ENCODE measurements at places on chromosomes 7 and 10.

DNA sequence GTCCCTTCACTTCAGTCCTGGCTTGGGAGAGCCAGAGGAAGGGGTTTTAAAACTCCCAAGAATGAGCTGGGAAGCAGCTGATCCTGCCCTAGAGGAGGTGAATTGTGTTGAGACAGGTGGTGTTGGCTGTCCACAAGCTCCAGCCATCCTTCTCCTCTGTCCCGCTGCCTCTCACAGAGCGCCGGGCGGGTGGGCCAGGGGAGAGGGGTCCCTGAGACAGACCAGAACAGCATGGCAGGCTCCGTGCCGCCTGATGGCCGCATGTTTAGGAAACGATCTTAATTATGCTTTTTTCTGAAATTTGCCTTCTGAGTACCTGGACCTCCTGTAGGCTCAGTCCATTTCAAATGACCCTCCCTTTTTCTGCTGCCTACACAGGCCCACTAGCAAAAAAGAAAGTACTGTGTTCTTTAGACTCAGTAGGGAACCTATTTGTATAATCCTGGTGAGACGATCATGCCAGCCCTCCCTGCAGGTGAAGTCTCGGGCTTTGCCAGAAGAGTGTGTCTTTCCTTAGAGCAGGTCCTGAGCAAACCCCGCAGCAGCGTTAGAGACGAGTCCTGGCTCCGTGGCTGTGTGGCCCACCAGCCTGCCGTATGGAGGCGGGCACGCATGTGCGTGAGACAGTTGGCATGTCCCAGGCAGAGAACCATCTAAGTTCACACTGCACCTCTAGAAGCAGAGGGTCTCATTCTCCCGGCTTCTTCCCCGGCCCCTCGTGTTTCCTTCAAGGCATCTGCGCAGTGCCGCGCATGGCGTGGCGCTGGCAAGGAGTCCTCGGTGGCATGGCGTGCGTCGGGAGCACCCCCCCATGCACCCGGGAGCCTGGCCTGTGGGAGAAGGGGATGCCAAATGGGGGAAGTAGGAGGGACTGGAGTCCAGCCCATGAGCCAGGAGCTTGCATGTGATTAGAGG, 26.3 kb upstream of the PWWP2B start:
- no peak for DNase-seq

- no peak for DNase-seq
Measured at GRCh38 chr7:155759740-155760430, 52.4 kb downstream of the SHH start.

DNA sequence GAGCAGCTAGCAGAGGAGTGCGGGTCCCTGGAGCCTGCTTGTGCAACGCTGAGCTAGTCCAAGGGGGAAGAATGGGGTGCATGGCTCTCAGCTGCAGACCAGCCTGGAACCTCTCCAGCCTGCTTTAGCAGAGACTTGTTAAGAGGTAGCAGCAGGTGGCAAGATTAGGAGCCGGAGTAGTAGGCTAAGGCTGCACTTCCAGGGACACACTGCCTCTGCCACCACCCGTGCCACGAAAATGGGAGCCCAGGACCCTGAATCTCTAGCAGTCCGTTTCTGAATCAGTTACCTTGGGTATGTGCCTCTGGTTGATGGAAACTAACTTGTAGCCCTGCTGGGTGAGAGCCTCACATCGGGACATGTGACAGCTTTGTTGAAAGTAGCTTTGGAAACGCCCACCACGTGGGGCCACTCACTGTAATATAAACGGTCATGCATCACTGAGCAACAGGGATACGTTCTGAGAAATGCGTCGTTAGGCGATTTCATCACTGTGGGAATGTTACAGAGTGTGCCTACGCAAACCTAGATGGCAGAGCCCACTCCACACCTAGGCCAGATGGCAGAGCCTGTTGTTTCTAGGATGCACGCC, 25.9 kb downstream of the HTRA1 start:
- DNase-seq = no peak

DNA sequence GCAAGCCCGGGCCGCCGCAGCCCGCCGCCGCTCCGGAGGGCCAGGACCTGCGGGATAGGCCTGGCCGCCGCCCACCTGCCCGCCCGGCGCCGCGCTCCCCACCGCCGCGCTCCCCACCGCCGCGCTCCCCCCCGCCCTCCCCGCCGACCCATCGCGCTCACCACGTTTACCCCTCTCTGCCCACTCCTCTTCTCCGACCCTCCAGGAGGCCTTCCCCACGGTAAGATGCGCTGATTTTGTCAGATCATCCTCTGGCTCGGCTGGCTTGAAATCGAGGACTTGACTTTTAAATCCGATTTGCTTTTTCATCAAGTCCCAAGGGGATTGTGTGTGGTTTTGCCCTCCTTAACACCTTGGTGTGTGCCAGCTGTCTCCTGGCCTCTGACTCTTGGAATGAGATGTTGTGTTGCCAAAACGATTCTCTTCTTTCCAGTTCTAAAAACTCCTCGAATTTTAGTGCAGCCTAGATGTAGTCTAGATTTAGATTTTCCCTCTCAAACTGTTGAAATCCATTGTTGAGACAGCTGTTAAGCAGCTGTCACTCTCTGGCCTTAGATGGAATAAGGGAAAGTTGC, 738 bp downstream of the POM121 start:
- no peak for DNase-seq

GRCh38 chr10:58701405-58702135, 188.9 kb downstream of the BICC1 start:
- DNase-seq = no peak

DNA sequence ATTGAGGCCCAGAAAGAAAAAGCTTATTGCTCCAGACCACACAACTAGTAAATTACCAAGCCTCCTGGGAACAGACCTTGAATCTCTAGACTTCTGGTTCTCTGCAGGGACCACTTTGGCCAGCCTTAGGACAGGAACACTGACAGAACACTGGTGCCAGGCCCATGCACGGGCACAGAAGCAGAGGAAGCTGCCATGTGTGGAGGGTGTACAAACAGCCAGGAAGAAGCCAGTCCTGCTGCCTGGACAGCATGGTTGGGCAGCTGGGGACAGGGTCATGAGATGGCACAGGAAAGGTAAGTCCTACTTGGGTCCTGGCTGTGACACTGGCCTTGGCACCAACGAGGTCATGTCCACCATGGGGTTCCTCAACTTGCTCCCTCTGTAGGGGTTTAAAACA, 19.2 kb downstream of the MMRN2 start:
- no peak for DNase-seq

GRCh38 chr7:14748461-14748860, 154.1 kb downstream of the DGKB start:
- no peak for DNase-seq

DNA sequence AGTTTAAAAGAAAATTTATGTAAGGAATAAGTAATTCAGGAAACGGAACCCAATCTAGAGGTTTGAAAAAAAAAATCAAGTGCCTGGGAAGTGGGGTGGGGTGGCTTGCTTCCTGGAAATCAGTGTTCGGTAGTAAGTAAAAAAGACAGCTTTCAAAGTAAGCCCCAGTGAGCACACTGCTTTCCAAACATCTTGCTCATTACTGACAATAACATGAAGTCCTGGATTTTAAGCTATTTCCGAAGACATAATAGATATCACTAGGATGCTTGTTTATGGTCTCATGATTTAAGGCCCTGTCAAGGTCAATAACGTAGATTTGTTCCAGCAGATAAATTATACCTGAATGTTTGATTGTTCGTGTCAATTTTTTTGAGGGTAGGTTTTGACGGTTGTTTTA, 1.3 kb downstream of the STAMBPL1 start:
- DNase-seq = no peak

DNA sequence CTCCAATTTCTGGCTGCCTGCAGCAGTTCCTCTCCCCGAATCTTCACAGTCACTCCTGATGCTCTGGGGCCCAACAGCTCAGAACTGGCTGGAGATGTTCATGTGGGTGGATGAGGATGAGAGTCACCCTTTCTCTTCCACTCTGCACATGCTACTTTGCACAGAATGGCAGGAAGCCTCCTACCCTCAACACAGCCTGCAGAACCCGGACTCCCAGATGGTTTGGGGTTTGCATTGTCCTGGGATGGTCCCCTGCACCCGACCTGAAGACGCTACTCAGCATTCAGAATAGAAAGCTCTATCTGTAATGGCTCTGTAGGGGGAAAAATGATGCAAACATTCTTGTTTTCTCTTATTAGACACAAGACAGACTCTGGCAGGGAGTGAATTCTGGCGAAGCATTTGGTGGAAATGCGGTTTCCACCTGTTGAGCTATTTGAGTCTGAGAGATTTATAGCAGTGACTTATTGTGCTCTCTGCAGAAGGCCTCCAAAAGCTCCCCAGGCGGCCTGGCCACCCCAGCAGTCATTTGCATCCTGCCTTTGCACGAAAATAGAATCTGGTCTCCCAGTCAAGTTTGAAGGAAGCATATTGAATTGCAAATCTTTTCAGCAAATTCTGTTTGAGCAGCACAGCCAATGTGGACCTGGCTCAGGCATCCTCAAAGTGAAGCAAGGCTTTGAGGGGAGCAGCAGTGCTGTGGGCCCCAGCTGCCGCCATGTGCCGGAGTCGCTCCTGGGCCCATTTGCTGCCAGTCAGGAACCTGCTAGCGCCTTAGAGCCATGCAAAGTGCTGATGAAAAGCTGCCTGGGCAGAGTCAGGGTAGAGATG, 309.3 kb downstream of the TCERG1L start:
- no peak for DNase-seq

DNA sequence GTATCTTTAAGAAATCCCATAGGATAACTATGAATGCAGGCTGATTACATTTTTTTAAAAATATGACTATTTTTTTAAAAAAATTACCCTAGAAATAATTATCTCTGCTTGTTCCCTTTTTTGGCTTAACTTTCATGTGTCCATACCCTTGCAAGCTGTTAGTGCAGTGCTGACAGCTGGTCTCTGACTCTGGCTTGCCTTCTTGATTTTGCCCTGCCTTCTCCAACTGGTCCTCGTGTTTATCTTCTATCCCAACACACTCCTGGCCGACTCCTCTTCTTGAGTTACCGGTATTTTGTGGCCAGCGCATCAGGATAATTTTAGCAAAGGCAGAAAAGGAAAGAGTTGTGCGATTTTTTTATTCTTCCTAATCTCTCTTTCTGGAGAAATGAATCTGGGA, 111.7 kb upstream of the STARD3NL start:
- no peak for DNase-seq

DNA sequence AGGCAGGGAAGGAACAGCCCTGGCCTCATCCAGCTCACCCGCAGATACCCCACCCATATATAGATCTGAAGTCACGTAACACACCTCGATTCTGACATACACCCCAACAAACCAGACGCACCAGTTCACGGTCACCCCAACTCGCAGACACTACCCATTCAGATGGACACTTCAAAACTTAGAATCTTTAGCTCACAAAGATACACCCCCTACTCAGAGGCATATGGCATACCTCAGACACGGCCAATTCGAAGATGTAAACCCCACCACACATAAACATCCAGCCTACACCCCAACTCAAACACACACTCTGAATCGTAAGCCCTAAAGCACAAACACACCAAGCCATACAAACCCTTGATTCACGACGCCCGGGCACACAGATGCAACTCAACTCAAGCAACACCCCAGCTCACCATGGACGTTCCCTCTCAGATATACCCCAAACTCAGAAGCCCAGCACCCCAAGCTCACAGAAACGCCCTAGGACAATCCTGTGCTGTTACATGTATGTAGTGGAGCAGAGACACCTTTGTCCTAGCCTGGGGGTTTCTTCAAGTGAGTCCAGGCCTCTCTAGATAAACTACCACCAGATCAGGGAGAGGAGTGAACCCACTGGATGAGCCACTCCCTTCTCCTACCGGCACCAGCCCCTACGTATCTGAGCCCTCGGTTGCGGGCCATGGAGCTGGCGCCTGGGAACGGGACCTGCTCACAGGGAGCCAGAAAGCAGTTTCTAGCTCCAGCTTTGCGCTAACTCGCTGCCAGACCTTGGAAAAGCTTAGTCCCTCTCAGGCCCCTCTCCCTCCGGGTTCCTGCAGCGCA, 8.8 kb downstream of the PSD start:
- no peak for DNase-seq

DNA sequence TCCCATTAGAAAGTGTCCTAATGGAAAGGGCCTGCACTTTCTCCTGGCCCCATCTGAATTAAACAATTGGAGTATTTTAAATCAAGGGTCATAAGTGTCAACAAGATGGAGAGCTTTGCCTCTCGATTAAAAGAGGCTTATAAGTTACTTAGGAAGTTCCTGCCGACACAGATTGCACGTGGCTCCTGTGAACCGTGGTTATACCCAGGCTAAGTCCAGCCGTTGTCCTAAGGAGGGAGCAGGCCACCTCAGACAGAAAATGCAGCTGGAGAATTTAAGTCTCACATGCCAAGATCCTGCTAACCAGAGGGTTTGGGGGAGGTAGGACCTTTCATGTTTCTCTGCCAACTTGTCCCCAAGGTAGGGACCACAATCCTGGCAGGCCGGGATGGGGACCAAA, 626.5 kb upstream of the GALNT17 start:
- DNase-seq = no peak

GRCh38 chr7:81573932-81574331, 195.9 kb downstream of the HGF start:
- DNase-seq = no peak

- DNase-seq = no peak
Measured at GRCh38 chr7:147153571-147153970, 1037.0 kb downstream of the CNTNAP2 start.

- DNase-seq = no peak
Measured at GRCh38 chr10:68700197-68700596, 20.8 kb upstream of the CCAR1 start.

DNA sequence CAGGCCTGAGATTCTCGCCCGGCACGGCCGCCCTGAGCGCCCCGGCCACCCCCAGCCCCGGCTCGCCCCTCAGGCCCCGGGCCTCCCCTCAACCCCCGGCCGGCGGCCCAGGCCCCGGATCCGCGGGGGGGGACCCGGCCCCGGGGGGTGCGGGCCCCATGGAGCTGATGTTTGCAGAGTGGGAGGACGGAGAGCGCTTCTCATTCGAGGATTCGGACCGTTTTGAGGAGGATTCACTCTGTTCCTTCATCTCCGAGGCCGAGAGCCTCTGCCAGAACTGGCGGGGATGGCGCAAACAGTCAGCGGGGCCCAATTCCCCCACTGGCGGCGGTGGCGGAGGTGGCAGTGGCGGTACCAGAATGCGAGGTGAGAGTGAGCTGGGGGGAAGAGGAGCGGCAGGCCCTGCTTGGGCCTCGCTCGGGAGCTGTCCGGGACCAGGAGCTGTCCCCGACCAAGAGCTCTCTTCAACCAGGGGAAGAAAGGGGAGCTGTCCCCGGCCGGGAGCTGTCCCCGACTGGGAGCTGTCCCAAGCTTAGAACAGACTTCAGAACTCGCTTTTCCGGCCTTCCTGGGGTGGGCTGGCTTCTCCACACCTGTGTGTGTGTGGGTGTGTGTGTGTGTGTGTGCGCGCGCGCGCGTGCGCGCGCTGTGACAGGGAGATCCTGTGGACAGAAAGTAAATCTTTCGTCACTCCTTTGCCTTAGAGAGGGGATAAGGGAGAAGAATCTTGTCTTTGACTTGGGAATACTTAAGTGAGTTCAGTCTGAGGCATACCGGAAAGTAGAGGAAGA, 510 bp downstream of the ZSWIM8 start:
- DNase-seq = no peak

- DNase-seq = peak; percentile 60
Measured at GRCh38 chr10:86899670-86900276, 57.6 kb downstream of the MMRN2 start.

Data from HepG2 (cell line).